ELR (cell line): ENCODE measurements at places on chromosomes 11 and 22.

GRCh38 chr11:63761931-63762653 lies 6.5 kb downstream of the ZFTA start:
- DNase-seq: no peak

DNA sequence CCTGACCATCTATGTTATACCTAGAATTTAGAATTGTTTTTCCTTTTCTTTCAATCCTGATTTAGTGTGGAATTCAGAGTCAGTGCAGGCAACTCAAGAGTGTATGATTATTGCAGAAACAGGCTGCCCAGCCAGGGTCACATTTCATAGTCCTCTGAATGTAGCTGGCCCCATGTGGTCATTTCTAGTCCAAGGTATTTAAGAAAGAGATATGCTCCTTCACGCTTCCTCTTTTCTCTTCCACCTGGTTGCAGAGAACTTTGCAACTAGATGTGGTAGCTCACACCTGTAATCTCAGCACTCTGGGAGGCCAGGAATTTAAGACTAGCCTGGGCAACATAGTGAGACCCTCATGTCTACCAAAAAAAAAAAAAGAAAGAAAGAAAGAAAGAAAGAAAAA lies 27.6 kb upstream of the LDLRAD3 start:
- no peak for DNase-seq

GRCh38 chr11:66130978-66131377 lies 60.9 kb downstream of the PACS1 start:
- no peak for DNase-seq

GRCh38 chr22:46224044-46224897 lies 25.8 kb downstream of the CDPF1 start:
- DNase-seq: no peak

- no peak for DNase-seq
These were observed 19.2 kb downstream of the AP2A2 start for GRCh38 chr11:944711-945470.

- DNase-seq: no peak
These were observed 42.0 kb upstream of the FIBIN start for GRCh38 chr11:26951809-26952515.

- no peak for DNase-seq
These were observed 20.4 kb downstream of the MAFF start for GRCh38 chr22:38221908-38222796.

GRCh38 chr11:85099522-85099921 lies 527.6 kb downstream of the DLG2 start:
- DNase-seq: no peak

GRCh38 chr11:92557879-92558278 lies 333.3 kb downstream of the FAT3 start:
- no peak for DNase-seq

GRCh38 chr11:70050243-70050642 lies 27.9 kb upstream of the ANO1 start:
- no peak for DNase-seq

DNA sequence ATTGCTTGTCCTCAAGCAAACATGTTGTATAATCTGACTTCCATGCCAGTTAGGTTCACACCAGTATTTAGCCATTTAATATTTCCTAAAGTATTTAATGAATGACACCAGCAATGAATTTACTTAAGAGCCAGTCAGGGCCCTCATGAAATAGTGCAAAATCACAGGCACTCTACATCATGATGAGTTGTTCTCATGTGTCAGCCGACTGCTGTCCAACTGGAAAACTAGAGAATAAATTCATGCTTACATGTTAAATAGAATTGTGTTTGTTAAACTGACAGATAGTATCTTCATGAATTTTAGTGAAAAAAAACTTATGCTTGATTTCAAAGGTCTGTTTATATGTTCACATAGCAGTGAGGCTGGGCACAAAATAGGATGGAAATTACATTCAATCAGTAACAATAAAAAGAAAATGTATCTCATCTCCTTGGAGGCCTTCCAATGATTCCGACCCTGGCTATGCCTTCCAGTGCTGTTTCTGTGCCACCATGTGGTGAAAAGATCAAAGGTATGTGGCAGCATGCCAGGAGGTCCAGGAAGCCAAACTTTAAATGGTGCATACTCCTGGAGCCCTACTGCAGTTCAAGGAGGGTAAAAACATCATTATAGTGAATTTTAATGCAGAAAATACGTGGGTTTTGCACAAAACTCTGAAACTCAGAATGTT lies 45.2 kb downstream of the CTSC start:
- DNase-seq: peak; percentile 47

DNA sequence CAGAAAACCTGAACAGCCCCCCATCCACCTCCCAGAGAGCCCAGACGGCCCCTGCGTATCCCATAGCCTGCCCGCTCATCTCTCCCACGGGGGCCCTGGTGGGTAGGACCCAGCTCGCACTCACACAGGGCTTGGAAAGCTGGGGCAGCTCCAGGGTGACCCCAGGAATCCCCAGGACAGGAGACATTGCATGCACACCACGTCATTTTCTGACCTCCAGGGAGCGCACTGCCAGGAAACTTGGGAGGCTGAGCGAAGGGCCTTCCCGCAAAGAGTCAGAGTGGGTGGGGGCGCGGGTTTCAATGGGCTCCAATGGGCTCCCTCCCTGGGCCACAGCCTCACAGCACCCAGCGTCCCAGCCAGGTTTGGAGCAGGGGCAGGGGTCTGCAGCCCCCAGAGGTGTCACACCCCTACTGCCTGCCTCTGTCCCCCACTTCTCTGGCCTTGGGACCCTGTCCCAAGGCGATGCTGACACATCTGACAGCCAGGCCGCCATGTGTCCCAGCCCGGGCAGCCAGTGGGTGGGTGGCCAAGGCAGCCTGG lies 8.2 kb upstream of the SYT8 start:
- DNase-seq: peak; percentile 20

GRCh38 chr22:26437694-26438392 lies 8.8 kb downstream of the ASPHD2 start:
- no peak for DNase-seq

GRCh38 chr11:70070706-70071105 lies 7.4 kb upstream of the ANO1 start:
- DNase-seq: no peak

DNA sequence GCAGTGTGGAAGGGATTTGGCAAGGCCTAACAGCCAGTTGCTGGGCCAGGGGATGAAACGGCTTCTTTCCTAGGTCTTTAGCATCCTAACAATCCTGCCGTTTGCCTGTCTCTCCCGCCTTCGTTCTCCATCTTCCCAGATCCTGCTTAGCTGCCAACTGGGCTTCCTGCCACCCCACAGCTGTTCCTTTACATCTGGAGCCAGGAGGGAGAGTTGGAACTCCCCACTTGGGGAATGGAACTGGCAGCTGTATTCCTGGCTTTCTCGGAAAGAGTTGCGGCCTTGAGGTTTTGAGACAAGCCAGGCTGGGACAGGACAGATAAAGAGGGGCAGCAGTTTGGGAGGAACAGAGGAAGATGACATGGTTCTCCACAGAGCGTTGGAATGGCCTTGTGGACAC lies 59.6 kb downstream of the ST3GAL4 start:
- DNase-seq: no peak

GRCh38 chr22:37677493-37677974 lies 2.1 kb downstream of the LGALS1 start:
- no peak for DNase-seq

- peak; percentile 21 for DNase-seq
These were observed 65.6 kb downstream of the PPFIBP2 start for GRCh38 chr11:7579361-7579791.
